Vagina (tissue), 2 donors: ENCODE measurements at places on chromosomes 6 and 20.
A peak's percentile ranks its signal among the peaks of the same experiment; 100 is the strongest.

GRCh38 chr6:163563318-163563717, 148.8 kb downstream of the QKI start:
- no peak for DNase-seq

DNA sequence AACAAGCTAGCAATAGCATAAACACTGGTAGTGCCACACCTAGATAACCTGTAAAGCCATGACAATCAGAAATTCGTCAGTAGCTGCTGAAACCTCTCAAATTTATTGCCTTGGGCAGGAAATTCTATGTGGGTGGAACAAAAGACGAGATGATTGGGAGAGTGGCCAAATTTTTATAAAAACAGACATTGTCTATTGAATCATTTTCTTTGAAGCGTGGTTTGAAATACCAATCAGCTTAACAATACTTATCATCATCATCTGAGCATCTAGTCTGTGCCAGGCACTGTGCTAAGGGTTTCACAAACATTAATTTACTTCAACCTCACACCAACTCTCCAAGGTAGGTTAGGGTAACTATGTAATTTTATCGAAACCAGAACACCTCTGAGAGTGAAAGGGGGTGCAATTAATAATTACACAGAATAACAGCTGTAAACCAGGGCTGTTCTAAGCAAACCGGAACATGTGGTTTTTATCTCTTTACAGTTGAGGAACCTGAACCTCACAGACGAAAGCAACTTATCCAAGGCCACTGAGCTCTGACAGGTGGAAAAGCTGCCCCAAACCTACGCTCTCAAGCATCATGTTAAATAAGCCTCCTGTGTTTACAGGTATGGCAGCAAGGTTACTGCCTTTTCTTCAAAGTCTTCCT, 43.4 kb downstream of the NHSL1 start:
- DNase-seq: no peak

DNA sequence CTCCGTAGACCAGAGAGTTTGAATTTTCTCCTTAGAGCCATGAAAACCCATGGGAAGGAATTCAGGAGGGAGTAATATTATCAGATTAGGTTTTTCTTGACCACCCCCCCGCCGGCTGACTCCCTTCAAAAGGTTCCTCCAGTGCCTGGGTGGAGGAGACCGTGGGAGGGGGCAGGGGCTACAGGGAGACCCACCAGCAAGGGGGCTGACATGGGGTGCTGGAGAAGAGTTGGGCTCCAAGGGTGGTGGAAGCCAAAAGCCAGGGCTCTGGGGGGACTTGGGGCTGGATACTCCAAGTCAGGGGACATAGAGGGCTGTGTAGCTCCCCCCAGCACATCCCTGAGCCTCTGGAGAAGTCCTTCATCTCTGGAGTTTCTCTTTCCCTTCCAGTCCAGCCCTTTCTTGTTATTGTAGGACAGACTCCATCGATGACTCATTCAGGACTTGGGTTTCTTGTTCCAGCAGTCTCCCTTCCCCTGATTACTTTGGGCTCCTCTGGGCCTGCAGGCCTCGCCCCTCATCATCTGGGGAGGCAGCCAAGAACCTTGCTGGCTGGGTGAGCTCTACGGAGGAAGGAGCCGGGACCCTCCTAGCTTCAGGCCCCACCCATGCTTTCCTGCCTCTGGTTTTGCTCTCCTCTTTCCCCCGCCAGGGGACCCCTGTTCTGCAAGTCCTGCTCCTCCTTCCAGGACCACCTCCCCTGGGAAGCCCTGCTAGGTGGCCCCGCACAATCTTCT, 10.5 kb upstream of the KIAA1755 start:
- no peak for DNase-seq

GRCh38 chr6:38997128-38997761, 51.3 kb upstream of the GLP1R start:
- no peak for DNase-seq

DNA sequence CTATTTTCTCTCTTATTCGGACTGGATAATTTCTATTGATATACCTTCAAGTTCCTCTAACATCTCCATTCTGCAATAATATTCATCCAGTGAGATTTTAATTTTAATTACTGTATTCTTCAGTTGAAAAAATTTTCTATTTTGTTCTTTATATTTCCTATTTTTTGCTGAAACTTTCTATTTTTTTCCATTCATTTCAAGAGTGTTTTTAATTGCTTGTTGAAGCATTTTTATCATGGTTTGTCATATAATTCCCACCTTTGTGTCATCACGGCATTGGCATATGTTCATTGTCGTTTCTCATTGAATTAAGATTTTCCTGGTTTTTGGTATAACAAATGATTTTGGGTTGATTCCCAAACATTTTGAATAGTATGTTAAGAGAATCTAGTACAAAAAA, 214.9 kb upstream of the HDDC2 start:
- no peak for DNase-seq

DNA sequence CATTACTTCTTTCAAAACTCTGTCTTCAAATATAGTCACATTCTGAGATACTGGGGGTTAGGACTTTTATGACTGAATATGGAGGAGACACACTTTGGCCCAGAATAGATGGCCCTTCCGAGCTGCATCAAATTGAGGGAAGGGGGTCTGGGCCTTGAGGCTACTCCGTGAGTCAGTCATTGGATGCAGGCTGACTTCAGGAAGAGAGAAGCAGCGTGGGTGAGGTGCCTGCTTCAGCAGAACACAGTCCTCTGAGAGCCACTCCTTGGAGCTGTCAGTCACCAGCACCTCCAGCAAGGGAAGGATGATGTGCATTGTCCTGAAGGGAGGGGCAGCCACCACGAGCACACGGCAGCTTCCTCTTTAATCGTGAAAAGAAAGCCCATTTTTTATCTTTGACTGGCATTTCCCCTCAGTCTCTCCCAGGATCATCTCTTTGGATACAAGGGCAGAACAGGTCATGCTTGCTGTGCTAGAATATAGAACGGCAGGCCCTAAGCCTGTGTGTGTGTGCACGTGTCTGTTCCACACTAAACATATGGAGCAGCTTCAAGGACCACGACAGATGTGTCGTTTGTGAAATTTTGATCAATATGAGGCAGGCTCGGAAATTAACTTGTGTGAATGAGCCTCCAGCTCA, 721.6 kb downstream of the KIF16B start:
- no peak for DNase-seq

GRCh38 chr6:165245287-165245686, 64.1 kb downstream of the C6orf118 start:
- no peak for DNase-seq

- DNase-seq: no peak
Measured at GRCh38 chr6:88115307-88115706, 50.8 kb downstream of the CNR1 start.

- DNase-seq: no peak
Measured at GRCh38 chr20:15342991-15343523, 1005.6 kb upstream of the FLRT3 start.

DNA sequence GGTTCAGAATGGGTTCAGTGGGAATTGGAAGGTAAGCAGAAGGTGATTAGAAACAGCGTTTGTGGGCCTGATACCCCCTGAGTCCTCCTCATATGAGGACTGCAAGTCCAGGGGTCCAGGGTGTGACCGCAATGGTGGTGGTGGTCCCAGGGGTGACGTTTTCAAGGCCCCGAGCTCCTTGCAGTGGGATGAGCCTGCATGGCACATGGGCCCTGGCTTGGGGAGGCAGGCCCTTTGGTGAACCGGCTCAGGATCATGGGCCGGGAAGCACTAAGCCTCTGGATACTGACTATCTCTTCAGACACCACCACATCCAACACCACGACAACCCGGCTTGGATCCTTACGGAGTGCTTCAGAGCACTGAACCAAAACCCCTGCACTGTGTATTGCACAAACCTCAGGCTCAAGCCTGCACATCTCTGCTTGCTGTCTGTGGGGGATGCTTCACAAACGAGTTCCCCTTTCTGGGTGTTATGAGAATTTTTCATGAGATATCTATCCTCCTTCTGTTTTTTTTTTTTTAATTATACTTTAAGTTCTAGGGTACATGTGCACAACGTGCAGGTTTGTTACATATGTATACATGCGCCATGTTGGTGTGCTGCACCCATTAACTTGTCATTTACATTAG, 67.9 kb downstream of the STK35 start:
- no peak for DNase-seq

DNA sequence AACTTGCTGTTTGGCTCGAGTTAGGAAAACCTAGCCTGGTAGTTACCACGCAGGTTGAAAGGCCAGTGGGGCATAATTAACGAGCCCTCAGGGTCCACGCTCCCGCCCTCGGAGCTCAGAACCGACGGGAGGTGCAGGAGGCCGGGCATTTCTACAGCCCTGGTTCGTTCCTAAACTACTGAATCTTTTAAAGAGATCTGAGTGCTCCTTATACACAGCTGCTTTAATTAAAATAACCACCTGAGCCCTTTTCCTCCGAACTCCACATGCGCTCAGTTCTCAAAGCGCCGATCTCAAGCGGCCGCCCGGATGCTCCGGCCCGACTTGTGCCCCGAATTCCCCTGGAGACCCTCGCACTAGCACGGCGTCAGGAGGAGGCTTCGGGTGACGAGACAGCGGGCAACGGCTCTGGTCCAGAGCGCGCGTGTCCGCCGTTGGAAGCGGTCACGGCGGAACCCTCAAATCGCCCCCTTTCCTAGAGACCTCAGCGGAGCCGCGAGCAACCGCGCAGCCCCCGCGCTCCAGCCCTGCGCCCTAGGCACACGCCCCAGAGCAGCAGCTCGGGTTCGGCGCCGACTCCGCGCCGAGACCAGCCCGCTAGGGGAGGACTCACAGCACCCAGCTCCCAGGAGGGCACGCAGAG, 397 bp downstream of the WDR27 start:
- no peak for DNase-seq

DNA sequence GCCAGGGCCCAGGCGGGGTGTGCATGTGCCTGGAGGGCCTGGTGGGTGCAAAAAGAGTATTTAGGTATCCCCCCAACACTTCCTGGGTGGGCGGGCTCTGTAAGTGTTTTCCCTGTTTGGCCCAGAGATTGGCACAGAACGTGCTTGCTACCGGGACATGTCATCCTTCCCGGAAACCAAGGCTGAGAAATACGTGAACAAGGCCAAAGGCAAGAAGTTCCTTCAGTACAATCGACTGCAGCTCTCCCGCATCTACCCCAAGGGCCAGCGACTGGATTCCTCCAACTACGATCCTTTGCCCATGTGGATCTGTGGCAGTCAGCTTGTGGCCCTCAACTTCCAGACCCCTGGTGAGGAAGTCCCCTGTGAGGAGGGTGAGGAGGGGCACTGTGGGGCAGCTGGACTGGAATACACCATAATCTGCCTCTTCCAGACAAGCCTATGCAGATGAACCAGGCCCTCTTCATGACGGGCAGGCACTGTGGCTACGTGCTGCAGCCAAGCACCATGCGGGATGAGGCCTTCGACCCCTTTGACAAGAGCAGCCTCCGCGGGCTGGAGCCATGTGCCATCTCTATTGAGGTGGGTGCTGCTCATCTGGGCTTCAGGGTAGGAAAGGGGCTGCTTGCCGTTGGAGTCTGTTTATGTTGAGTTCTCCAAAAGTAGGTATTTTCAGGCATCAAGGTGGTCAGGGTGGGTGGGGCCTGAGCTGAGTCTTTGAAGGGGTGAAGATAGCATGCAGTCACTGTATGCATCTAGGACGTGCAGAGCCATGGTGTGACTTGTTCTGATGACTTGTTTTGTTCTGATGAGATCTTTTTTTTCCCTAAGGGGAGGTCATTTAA, 35.2 kb downstream of the PLCG1 start:
- peak; percentile 90 for DNase-seq

GRCh38 chr6:108875161-108875555, 26.9 kb downstream of the ARMC2 start:
- DNase-seq: no peak

GRCh38 chr6:84512391-84512790, 252.0 kb downstream of the TBX18 start:
- no peak for DNase-seq

GRCh38 chr6:43402820-43403219, 24.5 kb upstream of the ABCC10 start:
- no peak for DNase-seq

DNA sequence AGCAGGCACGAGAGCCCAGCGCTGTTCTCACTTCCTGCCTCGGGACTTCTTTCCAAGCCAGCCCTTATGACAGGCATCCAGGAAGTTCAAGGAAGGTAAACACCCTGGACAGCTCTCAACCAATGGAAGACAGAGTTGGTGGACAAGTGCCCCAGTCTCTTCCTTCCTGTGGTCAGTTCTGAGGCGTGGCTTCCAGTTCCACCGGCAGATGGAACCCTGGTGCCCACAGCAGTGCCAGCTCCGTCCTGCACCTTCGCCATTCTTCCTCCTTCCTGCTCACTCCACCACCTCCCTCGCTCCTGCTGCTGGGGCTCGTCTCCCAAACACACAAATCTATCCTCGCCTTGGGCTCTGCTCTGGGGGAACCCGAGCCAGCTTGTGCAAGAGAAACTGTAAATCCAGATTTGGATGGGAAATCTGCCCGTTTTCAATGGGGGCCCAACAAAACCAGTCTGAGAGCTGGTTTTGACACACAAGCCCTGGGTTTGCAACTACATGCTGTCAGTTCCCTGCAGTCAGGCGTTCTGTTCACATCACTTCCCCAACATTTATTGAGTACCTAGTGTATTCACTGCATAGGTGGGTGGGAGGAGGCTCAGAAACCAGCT, 162.7 kb downstream of the GRM4 start:
- DNase-seq: no peak
